ENCODE measurements at places on chromosomes 2 and 18.

GRCh38 chr2:171407030-171407675, 26.6 kb downstream of the METTL8 start:
- DNase-seq = no peak

DNA sequence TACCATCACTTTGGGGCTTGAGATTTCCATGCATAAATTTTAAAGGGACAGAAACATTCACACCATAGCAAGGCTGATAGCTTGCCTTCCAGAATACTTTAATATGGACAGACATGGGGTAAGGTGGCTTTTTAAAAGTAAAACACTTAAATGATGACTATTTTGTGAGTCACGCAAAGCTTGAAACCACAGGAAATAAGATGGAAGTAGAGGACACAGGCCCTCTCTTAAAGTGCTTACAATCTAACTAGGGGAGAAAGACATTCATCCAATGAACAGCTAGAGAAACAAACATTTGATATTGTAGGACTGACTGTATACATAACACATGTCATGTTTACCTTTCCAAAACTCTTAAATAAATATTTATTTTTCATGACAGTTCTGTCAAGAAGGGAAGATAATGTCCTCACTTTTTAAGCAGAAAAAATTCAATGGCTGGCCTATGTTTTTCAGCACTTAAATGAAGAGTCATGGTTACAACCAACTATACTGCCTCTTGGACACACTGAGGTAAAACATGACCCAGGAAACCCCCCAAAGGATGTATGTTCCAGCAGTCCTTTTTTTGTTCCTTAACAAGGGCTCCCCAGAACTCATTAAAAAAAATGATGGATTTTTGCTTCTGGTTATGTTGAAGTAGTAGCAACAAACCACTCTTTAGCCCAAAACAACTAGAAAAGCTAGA, 120.0 kb upstream of the RBMS1 start:
- peak; percentile 36 for DNase-seq

DNA sequence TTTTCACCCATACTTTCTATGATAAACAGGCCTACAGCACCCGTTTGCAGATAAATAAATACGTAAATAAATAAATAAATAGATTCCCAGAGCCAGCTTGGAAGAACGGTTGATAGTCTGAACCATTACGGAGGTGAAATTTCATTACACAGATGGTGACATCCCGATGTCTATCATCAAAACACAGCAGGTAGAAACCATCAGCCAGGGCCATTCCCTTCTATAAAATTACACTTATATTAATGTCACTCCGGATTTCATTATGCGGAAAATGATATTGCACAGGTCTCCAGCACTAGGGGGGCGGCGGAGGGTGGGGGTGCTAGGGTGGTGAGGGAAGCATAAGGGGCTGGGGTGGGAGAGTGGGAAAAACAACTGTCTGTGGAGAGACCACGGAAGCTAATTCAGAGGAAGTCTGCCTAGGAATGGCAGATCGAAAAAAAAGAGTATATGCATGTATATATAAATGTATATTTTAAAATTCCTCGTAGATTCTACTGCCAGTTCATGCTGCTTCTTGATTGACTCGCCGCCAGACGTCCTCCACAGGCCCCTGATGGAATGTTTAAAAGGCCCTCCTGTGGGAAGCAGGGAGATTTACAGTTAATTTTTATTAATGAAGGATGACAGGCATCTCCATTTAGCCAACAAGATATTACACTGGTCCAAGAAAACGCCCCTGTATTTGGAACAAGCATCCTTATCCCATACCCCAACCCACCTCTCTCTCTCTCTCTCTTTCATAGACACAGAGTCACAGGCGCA, 1906.0 kb upstream of the PIK3C3 start:
- DNase-seq = no peak

- no peak for DNase-seq
Observed at GRCh38 chr2:229314117-229314516, 43.0 kb upstream of the PID1 start.

GRCh38 chr2:109647636-109648035, 33.5 kb downstream of the SOWAHC start:
- DNase-seq = peak; percentile 73

DNA sequence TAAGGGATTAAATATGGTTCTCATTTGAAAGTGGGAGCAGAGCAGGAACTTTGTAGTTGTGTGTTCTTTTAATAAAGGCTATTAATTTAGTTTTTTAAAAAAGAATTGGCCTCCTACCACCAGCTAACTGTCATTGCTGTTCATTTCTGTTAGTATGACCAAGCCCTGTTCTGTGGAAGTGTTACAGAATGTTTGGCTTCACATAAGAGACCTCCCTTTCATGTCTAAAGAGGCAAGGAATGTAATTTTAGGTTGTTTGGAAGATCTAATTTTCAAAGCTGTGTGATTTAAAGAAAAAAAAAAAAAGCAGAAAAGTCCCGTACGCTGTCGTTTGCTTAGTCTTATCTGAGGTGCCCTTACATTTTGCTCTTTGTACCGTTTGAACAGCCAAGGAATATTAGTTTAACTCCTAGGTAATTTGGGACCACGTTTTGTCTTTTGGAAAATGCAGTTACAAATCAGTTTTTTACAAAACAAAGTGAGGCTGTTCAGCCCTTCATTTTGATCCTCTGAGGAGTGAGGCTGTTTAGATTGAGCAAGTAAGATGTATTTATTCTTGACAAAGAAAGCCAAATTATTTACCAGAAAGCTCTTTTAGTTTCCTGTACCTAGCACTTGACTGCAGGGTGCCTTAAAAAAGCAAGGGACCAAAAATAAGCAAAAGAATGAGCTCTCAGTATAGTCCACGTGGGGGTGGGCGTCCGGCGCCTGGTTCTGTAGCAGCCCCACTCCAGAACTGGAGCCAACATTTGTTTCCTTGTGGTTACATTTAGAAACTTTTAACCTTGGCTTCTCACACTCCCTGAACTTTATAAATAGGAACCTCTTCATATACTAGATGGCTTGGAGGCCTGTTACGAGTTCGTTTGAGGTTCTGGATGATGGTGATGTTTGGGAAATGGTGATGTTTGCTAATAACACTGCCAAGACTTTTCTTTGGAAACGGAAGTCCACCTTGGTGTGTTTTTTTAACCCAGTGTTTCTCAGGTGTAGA, 136.2 kb downstream of the FMNL2 start:
- DNase-seq = no peak

DNA sequence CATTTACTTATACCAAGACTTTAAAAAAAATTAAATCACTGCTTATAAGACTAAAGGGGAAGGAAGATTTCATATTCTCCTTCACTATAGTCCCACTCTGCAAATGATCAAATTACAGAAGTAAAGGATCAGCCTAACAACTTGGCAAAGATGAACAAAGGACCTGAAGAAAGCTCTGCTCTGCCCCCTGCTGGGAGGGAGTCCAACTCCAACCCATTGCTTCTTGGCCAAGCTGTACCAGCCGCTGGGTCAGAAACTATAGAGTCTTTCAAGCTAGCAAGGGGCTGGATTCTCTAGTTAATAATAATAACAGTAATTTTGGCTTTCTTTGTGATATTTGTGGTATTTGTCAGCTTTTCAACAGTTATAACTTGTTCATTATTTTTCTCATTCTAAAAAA, 927.0 kb upstream of the CRIM1 start:
- no peak for DNase-seq

DNA sequence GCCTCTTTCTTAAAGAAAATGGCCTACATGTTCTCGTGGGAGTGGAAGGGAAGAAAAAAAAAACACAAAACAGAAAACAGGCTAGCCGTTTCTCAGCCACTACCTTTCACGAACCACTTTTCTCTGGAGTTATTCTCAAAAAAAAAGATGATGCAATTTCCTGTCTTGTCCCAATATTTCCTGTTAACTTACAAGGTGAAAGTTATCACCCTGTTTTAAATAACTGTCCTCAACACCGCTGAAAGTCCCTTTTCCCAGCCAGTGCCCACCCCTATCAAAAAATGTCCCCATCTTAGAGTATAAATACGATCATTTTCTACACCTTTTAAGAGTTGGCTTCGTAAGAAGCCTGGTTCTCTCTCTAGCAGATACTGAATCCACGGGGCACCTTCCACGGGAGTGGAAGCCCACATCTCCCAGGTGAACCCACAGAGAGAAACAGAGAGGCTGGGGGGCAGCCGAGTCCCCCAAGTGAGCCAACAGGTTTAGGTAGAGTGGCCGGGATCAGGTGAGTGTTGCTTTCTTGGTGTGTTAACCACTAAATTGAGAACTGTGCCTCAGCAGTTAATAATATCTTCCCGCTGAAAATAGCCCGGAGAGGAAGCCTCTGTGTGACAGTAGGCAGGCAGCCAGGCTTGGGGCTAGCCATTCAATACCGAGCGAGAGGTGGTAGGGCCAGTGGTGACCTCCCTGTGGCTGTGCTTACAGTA, 15.9 kb downstream of the SMAD7 start:
- DNase-seq = no peak

DNA sequence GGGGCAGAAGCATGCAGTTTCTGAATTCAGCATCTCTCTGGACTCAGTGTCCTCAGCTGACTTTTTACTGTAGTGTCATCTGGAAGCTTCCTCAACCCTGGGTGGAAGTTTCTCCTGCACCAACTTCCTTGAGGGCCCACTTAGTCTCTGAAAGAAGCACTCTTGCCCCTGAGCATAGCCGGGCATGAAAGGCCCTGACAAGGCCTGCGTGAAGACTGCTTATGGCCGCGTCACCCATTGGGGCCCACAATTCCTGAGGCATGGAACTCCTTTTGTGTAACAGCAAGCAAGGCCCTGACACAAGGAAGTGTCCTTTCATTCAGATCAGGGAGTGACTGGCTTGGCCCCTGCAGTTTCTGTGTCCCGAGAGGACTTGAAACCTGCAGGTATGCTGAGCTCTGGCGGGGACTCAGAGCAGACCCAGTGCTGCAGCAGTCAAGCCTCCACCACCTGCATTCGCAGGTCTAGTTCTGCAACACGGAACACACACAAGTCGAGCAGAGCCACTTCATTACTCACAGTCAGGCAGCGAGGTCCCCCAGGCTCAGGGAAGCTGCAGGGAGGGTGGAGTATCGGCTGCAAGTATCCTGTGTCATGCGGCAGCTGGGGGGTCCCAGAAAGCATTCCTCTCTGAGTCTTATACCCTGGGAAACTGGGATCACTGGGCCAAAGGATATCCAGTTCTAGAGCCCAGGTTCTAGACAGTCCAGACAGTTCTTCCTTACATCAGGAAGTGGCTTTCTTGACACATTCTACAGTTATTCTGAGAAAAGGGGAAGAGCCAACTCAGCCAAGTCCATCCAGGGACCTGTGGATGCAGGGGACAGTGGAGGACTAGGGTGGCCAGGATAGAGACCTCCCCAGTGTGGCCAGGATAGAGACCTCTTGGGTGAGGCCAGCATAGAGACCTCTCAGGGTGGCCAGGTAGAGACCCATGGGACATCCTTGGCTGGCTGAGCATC, 35.6 kb upstream of the PRLH start:
- no peak for DNase-seq

GRCh38 chr2:3628800-3629199, 29.2 kb upstream of the ALLC start:
- no peak for DNase-seq

DNA sequence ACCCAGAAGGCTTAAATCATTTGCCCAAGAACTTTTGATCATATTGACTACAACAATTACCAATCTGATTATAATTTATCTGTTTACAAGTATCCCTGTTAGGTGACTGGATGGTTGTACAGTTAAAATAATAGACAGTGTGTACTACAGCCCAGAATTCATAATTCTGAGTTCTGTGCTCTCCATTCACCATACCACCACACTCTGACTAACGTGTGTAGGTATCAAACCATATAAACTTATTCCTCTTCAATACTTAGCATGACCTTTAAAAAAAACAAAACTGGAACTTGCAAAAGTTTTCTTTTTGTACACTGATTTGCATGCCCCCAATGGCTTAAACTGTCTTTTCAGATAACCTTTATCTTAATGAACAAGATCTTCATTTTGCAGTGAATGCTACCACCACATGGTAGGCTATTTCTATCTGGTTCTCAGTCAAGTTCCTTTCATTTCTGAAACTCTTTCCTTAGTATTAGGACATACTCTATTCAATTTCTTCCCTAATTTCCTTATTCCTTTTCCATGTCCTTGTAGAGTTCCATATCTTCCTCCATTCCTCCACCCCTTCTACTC, 50.9 kb downstream of the SOS1 start:
- no peak for DNase-seq

DNA sequence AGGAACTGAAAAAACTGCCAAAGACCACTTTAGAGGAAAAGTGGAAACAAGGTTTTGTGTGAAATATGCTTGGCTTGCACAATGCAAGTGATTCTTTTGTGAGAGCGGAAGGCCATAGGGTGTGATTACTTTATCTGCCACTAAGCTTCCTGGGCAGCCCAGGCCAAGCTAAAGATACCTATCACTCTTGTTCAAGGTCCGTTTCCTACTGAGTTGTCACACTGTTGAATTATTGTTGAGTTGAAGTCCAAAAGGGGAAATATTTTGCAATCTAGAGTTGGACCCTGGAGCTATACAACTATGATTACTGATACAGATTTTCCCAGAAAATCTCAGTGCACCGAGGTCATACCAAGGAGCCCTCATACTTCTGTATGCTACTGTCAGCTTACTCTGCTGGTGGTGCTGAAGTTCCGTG, 72.7 kb upstream of the CTAGE1 start:
- DNase-seq = no peak

GRCh38 chr2:240648650-240649275, 23.5 kb downstream of the GPR35 start:
- no peak for DNase-seq

- DNase-seq = no peak
Observed at GRCh38 chr2:172373076-172373475, 54.3 kb upstream of the ITGA6 start.

DNA sequence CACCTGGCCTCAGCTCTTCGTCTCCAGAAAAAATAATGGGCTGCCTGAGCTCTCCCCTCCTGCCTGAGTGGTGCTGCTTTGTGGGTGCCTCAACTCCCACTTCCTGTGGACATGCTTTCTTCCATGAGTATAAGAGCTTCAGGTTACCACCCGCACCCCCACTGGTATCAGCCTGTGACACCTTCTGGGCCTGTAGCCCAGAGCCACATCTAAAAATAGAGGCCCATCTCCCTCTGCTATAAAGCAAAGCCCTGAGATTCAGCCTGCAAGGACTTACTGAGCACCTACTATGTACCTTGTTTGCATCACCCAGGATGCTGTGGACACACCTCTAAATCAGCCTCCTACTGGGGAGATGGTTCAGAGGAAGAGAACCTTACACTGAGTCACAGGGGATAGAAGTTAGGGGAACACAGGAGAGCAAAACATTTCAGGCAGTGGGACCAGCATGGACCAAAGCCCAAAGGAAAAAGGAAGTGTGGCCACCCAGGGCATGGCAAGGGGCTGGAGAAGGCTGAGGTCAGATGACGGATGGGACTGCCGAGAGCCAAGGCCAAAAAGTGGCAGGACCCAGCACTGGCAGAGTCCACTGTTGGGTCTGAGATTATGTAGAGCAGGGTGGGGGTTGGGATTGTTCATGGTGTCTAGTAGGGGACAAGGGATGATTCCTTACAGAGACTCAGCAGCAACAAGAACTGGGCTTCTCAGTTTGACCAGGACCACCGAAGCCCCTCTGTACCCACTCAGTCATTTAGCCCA, 123.7 kb upstream of the PPP1CB start:
- no peak for DNase-seq
